H1 (cell line): ENCODE measurements at places on chromosomes 3 and 15. TPM values are rescaled to one million over a fixed set of nuclear protein-coding genes. Genes with fewer than 3 reads are reported as not detected.

The FBXL2 gene
- 5.4 and 7.5 TPM in 2 replicates for polyA plus RNA-seq

The ITIH1 gene
- polyA plus RNA-seq = not detected in 2 replicates

The TRIM71 gene
- polyA plus RNA-seq = 53.7 and 69.5 TPM in 2 replicates

The LRRIQ4 gene
- polyA plus RNA-seq = 0.08 and 0.14 TPM in 2 replicates

The PRRT3 gene
- polyA plus RNA-seq = 9.0 and 10.0 TPM in 2 replicates
